ENCODE measurements at places on chromosomes 3 and 15. TPM values are rescaled to one million over a fixed set of nuclear protein-coding genes. Genes with fewer than 3 reads are reported as not detected.

The PP2D1 gene
- not detected for total RNA-seq

The CDCP1 gene
- total RNA-seq: 2.8 TPM

The ANKRD63 gene
- 1.3 TPM for total RNA-seq

The SCN5A gene
- 102 TPM for total RNA-seq

GRCh38 chr15:31482122-31482922 is 155.7 kb downstream of the KLF13 start:
- no peak for DNase-seq

DNA sequence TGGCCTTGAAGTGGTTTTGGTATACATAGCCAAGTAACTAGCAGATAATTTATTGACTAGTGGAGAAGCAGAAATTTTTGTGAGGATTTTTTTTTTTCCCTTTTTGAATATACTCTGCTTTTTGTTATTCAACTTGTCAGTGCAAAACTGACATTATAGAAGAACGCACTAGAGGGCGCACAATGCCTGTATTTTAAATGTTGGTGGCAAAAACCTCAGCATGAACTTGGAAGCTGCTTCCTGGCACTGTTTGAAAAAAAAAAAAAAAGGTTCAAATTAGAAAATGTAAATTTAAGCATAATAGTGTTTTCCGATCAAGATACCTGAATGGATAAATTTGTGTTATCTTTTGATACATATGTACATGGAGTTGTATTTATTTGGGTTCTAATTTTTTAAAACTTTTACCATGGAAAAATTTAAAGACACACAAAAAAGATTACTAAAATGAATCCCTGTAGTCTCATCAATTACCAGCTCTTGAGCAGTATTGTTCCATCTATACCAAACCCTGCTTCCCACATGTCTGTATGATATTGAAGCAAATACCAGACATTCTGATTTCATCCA is 56.0 kb downstream of the SLC25A26 start:
- no peak for DNase-seq

DNA sequence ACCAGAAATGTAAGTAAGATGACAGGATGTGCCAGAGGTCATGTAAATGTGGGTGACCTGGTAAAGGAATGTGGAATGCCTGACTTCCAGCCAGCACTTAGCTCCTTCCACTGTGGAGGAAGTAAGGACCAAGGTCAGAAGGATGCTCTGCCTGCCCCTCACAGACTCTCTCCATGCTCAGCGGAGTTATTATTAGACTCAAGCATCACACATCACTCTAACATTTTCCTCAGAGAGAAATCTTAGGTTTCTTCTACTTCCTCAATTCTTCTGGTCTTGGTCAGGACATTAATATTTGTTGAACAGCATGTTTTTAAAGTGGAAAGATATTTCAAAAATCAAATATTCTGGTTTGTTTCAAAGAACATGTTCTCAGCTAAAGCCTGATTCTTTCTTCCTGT is 231.4 kb upstream of the WNT5A start:
- DNase-seq: no peak
